GM12865 (cell line): ENCODE measurements at places on chromosomes 12 and 14.

- no peak for DNase-seq
These were observed 696.1 kb upstream of the TMEM132C start for GRCh38 chr12:127570793-127571360.

- DNase-seq: no peak
These were observed 72.7 kb downstream of the SAMD4A start for GRCh38 chr14:54639611-54640010.

DNA sequence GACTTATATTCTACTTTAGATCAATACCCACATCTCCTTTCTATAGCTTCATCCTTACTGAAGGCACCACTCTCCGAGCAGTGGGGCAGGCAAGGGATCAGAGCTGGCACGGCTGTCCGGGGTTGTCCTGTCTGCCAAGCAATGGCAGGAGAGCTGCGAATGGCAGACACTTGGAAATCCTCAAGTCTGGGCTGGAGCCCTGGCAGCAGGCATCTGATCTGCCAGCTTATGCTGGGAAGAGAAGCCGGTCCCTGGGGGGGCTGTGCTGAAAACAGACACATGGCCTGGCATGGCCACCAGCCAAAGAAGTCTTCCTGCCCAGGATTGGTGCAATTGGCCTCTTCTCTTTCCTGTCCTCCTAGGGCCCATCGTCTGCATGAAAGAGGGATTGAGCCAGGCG lies 280.2 kb upstream of the PWP1 start:
- no peak for DNase-seq

DNA sequence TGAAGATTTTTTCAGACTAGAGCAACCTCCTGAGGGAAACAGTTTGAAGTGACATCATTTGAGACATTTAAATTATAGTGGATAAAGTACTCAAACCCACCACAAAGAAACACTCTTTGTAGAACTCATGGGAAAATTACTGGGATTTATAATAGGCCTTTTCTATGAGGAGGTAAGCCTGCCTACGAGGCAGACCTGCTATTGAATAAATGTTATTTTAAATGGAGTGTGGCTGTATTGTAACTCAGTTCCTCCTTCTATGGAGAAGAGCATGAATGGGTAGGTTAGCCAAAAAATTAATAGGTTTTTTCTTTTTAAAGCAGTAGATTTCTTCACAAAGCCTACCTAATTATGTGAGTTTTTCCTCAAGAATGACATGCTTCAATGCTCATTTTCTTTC lies 63.7 kb upstream of the PLEKHA5 start:
- no peak for DNase-seq

DNA sequence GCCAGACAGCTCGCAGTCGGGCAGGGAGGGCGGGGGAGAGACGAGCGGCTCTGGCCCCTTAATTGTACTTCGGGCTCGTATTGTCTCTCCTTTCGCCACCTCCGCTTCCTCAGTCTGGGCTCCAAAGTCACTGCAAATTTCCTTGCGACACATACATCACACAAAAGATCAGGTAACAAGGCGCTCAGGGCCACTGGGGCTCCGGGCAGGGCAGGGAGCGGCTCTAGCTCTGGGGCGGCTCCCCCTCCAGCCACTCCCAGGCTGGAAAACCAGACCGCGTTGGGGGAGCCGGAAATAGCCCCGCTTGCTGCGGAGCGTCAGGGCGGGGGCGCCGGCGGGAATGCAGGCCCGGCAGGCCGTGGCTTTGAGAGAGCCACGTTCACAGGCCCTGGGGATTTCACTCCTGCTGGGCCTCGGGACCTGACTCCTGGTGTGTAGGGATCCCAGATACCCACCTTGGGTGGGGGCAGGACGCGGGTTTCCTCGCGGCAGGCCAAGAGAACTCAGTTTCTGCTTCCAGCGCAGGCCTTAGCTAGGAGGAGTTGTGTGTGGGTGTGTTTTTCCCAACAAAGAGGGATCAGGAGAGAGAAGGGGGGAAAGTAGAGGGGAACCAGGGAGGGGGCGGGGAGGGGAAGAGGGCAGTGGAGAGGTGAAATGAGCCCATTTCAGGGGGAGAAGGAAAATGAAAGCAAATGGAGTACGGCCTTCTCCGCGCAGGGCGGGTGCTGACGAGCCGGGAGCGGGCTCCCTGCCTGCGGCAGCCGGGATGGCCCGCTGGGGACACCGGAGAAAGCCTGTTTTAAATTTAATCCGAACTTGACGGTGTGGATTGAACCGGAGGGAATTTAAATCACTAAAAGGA lies 4.4 kb upstream of the HOXC9 start:
- DNase-seq: no peak

GRCh38 chr12:9163392-9163791 lies 44.8 kb downstream of the PZP start:
- no peak for DNase-seq

- peak; percentile 30 for DNase-seq
These were observed 137.7 kb downstream of the MON2 start for GRCh38 chr12:62604373-62604772.
